ENCODE measurements at places on chromosomes 1 and 21.

GRCh38 chr1:2187619-2188018 is 7.0 kb downstream of the FAAP20 start:
- DNase-seq = no peak

DNA sequence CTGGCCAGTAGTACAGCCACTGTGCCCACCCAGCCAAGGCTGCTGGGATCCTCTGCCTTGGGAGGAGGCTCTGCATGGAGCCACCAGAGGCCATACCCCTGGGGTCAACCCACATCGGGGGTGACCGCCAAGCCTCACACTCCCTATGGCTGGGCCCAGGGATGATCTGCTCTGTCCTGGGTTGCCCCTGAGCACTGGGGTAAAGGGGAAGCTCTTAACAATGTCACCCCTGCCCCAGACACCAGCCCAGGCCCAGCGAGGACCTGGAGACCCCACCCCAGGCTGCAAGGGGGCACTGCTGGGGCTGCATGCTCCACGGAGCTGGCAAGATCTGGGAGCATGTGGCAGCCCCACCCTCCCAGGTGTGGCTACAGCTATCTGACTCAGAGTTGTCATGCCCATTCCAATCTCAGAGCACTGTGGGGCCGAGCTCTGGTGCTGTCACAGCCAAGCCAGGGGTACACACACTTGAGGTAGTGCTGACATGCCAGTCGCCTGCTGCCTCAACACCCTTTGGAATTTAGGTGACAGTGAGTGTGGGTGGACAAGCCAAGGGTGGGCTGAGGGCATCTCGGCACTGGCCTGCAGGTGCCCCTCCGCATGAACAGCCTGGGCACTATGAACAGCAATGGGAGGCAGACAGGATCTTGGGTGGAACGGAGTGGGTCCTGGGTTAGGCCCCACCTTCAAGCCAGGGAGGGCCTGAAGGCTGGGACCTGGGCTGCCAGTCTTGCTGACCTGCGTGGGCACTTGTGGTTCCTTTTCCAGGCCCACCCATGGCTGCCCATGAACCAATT is 427.7 kb downstream of the LRRIQ3 start:
- no peak for DNase-seq

DNA sequence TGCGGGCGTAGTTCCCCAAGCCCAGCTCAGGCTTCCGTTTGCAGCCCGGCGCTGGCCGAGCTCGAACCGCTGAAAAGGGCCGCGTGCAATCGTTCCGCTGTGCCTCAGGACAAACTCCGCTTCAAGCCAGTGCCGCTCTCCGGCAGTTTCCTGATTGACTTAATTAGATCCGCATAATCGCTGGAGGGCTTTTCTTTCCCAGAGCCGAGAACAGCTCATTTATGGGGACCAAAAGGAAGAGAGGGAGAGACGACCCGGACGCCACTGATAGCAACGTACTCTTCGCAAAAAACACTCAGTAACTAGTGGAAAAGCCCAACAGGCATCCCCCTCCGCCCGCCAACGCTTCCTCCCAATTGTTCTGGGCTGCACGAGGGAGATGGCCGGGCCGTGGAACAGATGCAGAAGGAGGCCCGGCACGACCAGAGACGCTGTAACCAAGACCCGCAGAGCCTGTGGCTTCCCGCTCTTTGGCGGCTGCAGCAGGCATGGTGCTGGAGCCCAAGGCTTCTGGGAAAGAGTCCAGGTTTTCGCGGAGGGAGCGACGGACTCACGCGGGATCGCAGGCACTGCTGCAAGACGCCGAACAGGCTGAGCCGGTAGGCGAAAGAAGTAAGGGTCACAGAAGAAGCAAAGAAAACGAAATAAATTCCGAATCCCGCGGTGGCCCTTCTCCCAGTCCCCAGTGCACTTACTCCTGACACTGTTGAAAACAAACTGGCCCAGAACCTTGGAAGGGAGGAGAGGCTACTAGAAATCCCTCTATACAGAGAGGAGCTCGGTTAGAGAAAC is 3.6 kb upstream of the FOXD2 start:
- no peak for DNase-seq

GRCh38 chr1:41713557-41714327 is 205.0 kb downstream of the HIVEP3 start:
- DNase-seq = peak; percentile 82

DNA sequence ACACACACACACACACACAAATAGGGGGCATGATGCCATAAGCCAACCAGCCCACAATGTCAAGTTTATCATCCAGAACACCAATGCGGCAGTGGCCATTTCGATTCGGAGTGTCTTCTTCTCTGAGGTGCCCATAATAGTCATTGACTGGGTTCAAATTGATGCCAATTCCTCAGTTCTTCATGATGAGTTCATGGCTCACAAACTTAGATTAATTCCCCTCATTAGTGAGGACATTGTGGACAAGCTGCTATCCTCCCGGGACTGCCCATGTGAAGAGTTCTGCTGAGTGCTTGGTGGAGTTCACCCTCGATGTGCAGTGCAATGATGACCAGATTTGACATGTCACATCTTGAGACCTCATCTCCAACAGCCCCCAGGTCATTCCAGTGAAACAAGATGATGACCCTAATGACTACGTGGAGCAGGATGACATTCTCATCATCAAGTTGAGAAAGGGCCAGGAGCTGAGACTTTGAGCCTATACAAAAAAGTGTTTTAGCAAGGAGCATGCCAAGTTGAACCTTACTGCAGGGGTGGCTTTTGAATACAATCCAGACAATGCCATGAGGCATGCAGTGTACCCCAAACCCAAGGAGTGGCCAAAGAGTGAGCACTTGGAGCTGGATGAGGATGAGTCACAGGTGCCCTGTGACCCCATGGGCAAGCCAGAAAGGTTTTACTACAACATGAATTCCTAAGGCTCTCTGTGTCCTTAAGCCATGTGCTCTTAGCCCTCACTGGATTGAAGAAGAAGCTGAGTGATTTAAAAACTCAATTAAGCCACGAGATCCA is 211.6 kb upstream of the SAMSN1 start:
- no peak for DNase-seq

- no peak for DNase-seq
Measured at GRCh38 chr1:65036570-65037051, 70.3 kb upstream of the JAK1 start.

DNA sequence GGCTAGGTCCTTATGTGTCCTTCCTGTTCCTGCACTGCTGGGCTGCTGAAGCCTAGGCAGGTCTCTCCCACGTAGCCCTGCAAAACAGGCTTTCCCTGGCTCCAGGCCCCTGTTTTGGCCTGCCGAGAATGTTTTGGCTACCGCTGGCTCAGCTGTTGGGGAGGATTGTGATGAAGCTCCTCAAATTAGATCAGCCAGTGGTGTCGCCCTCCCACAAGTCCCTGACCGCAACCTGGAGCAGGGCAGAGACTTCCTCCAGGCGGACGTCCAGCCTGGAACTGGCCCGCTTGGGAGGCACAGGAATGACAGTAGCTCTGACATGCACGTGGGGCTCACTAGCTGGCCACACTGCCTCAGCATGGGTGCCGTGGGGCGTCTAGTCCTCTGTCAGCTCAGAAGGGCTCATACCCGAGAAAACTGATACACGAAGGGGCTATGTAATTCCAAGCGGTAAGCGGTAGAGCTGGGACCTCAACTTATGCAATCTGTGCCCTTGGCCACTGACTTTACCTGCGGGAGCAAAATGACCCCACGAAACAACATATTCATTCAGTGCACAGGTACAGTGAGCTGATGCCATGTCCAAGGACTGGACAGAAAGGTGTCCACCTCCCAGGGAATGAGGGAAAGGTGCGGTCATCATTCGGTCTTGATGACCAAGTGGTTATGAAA is 26.6 kb downstream of the DHRS3 start:
- DNase-seq = no peak

- DNase-seq = no peak
Measured at GRCh38 chr1:197235355-197235754, 32.7 kb upstream of the CRB1 start.

- no peak for DNase-seq
Measured at GRCh38 chr1:38071312-38072256, 25.0 kb upstream of the POU3F1 start.

GRCh38 chr21:27244352-27244751 is 277.5 kb upstream of the ADAMTS5 start:
- no peak for DNase-seq

GRCh38 chr21:38401191-38401926 is 96.9 kb downstream of the ERG start:
- DNase-seq = no peak

DNA sequence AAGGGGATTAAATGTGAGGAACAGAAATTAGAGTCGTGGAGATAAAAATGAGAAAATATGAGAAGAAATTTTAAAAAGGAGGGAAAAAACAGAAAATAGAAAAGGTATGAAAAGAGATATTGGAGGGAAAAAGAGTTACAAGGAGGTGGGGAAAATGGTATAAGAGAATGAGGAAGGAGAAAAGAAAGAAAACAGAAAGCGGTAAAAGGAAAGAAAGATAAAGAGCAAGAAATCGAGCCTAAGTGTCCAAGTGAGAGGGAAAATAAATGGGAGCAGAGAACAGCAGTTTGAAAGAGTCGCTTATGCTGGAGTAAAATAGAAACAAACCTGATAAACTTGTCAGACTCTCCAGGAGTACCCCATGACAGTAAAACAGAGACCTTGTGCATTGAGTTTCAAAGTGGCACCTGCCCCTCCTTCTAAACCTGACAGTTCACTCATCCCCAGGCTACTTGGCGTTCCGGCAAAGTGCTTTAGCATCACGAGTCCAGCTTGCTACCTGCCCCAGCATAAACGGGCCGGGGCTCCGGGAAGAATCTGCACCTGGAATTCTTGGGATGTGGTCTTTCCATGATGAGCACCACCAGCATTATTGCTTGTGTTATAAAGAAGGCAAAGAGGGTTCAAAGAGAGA is 585 bp downstream of the NEGR1 start:
- peak; percentile 38 for DNase-seq

DNA sequence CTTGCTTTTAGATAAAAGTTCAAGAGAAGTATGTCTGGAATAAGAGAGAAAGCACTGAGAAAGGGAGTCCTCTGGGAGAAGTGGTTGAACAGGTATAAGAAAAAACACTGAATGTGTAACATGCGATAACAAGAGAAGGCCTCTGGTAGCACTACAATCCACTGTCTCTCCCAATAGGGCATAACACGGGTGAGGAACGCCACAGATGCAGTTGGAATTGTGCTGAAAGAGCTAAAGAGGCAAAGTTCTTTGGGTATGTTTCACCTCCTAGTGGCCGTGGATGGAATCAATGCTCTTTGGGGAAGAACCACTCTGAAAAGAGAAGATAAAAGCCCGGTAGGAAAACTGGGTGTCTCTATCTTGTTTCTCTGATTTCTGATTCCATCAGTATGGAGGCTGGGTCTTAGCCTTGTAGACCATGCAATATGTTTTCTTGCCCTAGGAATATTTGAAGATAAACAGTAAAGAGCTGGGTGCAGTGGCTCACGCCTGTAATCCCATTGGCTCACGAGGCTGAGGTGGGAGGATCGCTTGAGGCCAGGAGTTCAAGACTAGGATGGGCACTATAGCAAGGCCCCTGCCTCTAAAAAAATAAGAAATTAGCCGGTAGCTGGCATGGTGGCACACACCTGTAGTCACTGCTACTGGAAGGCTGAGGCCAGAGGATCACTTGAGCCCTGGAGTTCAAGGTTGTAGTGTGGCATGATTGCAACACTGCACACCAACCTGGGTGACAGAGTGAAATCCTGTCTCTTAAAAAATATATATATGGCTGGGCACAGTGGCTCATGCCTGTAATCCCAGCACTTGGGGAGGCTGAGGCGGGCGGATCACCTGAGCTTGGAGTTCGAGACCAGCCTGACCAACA is 40.4 kb downstream of the DAP3 start:
- DNase-seq = peak; percentile 24

DNA sequence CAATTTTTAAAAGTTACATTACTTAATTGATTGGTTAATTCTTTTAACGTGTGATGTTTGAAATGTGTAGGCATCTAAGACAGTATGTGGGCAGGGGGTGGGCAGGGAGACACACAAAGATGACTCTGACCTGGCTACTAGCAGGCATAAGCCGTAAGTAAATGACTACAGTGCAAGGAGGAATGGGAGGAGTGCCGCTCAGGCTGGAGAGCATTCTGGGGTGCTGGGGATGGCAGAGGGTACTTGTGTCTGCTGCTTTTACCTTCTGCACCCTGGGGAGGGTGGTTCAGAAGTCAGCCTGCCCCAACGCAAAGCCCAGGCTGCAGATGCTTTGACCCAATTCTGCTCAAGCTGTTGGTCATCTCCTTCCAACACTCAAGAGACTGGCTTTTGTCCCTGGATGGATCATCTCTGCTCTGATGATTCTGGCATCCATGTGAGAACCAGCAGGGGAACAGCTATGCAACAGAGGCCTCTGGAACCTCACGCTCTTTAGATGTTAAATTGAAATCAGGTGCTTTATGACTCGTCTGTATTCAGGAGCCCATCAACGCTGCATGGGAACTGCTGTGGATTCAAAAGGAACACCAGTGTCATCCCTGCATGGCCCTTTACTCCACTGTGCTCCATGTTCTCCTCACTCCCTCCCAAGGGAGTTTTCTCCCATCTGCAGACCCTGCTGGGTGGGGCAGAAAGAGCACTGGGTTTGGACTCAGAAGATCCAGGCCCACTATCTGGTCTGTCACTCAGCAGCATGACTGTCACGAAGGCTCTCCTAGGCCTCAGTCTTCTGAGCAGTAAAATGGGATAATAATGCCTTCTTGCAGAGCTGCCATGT is 78.8 kb downstream of the FAM78B start:
- DNase-seq = no peak

GRCh38 chr1:94698759-94699502 is 121.2 kb upstream of the SLC44A3 start:
- no peak for DNase-seq

GRCh38 chr1:172398970-172399755 is 21.3 kb upstream of the C1orf105 start:
- peak; percentile 26 for DNase-seq

DNA sequence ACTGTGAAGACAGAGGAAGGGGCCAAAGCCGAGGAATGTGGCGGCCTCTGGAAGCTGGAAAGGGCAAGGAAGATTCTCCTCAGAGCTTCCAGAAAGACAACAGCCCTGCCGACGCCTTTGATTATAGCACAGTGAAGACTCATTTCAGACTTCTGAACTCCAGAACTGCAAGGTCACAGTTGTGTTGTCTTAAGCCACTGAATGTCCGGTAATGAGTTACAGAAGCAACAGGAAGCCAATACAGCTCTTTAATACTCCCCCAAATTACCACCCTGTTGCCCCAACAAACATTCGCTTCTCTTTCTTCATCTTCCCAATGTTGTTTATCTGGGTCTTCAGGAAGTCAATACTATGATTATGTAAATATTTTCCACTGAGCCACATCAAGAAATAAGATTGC is 44.0 kb downstream of the ETS2 start:
- no peak for DNase-seq

Data from NCI-H524 (cell line).